ENCODE measurements at places on chromosomes 6 and 20.

- DNase-seq, result no peak
Observed at GRCh38 chr6:46204880-46205650, 34.3 kb upstream of the ENPP5 start.

DNA sequence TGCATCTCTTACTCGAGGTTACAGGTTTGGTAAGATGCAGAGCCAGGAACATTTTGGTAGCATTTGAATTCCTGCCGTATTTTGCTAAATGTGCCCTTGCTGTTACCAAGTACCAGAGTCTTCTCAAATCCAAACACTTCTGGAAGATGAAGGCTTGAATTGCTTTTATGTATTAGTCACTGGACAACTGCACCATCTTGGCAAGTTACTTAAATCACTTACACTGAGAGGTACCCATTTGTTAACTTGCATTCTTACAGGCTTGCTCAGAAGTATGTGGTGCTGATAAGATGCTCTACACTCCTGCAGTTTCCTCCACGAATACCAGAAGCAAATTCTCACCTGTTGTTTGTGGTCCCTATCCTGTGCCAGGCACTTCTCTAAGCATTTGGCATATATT, 12.7 kb downstream of the IL22RA2 start:
- DNase-seq, result no peak

- DNase-seq, result no peak
Observed at GRCh38 chr20:62258499-62259293, 20.4 kb downstream of the OSBPL2 start.

- DNase-seq, result no peak
Observed at GRCh38 chr20:14932040-14932439, 594.6 kb upstream of the FLRT3 start.

- no peak for DNase-seq
Observed at GRCh38 chr6:44680202-44680720, 292.8 kb downstream of the CDC5L start.

GRCh38 chr6:142841915-142842314, 103.1 kb downstream of the HIVEP2 start:
- DNase-seq, result no peak

DNA sequence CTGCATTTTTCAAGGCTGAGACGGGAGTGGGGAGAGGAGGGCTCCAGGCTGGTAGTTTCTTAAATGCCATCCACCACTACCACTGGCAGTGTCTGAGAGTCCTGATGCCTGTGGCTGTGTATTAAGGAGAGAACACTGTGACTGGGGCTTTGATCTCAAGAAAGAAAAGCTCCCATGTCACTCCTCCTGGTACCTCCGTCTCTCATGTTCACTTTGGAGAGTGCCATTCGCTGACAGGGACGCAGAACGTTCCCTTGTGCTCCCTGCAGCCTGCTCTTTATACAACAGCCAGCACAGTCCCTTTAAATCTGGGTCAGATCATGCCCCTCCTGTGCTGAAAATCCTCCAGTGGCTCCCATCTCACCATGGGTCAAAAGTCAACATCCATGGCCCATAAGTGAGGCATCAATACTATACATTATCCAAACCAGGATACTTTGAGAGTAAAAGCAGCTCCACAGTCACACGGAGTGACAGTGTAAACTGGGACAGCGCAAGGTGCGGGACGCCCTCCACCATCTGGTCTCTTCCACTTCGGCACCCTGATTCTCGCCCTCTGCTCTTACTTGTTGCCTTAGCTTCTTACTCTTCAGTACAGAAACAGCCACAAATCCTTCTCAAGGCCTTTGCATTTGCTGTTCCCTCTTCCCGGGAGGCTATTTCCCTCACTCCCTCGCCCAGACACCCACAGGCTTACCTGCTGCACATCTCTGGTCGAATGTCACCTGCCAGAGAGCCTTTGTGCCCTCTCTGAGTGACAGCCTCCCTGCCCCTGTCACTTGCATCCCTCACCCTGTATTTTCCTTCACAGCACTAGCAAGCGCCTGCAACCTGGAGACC, 20.0 kb downstream of the PDYN start:
- DNase-seq, result no peak

DNA sequence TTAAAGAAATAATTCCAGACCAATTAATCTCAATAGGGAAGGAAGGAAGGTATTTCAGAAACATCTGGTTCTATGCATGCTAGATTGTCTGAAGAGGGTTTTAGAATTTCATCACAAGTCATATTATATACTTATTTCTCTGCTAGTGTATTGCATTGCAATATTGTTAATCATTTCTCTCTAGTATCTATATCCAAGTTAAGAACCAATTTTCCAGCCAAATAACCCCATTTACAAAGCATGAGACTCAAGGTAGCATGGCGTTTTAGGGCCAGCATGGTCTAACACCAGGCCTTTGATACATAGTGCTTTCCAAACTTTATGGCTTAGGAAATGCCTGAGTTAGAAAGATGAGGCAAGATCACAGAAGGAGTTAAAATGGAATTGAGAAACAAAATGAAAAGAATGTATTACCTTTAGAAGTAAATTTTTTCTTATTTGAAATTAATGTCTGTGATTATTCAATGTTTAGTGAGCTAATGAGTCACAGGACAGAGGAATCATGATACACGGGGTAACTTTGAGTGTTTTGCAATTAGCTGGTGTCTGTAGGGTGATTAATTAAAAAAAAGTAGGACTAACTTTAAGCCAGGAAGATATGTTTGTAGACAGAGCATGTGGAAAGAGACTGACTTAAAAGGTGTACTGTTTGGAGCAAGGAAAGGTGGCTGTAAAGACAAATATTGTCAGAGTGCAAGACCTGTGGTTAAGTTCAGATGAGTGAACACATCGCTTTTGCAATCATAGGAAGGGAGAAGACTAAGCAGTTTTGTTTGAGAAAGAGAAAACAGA, 1006.2 kb upstream of the CITED2 start:
- no peak for DNase-seq

GRCh38 chr6:16776394-16777017, 15.2 kb upstream of the ATXN1 start:
- DNase-seq, result no peak

- DNase-seq, result no peak
Observed at GRCh38 chr6:155936551-155936950, 480.9 kb upstream of the NOX3 start.

DNA sequence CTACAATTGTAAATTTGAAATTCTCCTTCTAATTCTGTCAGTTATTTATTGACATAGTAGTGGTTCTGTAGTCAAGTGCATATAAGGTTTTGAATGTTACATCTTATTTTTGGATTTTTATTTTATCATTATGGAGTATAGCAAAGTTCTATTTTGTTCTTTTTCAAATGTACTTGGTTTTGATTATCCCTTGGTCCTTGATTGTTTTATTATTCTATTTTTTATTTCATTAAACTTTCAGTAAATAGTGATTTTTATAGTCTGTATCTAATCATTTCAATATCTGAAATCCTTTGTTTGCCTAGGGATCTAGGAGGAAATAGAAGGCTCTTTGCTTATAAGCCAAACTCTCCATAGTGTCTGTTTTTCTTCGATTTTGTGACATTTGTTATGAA, 87.8 kb downstream of the HFE start:
- no peak for DNase-seq

DNA sequence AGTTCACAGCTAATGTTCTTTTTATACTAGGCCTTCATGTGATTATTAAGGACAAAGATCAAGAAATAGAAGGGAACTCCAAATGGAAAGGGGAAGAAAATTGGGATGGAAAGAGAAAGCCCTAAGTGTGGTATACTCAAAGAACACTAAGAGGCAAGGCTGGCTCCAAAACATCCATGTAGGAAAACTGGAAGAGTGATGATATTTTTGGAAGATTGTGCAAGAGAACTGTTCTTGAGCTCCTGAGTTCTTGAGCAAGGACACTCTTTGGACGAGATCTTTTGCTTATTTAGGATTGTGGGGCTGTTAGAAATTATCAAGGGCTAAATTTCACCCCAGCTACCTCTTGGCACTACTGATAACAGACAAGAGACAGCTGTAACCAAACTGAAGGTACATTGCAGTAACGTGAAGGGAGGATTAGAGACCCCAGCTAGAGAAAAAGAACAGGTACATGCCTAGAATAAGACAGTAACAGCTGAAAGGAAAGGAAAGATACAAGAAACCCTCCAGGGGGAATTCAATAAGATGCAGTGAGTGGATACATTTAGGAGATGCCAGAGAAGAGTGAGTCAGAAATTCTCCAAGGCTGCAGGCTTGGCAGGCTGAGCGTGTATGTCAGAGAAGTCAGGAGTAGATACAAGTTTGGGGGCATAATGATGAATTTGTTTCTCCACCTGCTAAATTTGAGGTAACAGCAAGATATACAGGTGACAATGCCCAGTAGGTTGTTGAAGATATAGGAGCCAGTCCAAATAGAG, 69.7 kb downstream of the CBLN4 start:
- DNase-seq, result no peak

- no peak for DNase-seq
Observed at GRCh38 chr20:16806886-16807285, 58.7 kb downstream of the OTOR start.

GRCh38 chr6:16168121-16168520, 39.2 kb downstream of the MYLIP start:
- DNase-seq, result no peak

DNA sequence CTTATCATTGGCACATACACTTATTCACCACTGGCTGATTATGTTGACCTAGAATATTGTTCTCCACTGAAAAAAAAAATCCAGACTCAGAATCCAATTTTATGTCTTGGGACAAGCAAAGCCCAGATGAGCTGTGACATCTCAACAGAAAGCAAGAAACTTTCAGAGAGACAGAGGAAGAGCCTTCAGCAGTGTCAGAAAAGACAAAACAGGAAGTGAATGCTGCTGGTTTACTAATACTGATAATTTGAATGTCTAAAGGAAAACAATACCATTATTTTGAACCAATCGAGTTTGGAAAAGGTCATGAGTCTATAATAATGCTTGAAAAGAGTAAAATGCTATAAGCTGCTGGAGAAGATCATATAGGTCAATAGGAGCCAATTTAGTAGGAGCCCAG, 179.8 kb upstream of the RIMS1 start:
- DNase-seq, result no peak

GRCh38 chr6:13831615-13832014, 17.3 kb upstream of the MCUR1 start:
- DNase-seq, result no peak

GRCh38 chr6:161544801-161545480, 271.1 kb upstream of the AGPAT4 start:
- no peak for DNase-seq
